Activated CD4-positive, alpha-beta T cell treated with anti-CD3 and anti-CD28 coated beads for 36 hours (primary cell): ENCODE measurements at places on chromosomes 6 and 20.

DNA sequence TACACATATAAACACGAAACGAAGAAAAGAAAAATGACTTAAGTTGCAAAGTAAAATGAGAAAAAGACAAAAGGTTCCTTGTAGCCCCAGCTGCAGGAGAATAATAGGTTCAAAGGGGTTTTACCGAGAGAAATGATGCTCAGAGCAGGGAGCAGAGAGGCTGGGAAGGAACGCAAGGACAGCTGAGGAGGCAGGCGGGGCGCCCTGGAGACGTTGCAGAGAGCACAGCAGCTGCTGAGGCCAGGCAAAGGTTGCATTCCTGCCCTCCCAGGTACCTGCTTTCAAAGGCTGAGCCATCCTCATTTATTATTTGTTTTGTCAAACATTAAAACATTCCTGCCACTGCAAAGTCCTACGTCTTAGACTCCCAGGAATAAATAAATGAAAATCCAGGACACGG is 16.2 kb upstream of the VAPB start:
- no peak for DNase-seq

GRCh38 chr20:4585104-4585753 is 136.5 kb upstream of the PRND start:
- no peak for DNase-seq

DNA sequence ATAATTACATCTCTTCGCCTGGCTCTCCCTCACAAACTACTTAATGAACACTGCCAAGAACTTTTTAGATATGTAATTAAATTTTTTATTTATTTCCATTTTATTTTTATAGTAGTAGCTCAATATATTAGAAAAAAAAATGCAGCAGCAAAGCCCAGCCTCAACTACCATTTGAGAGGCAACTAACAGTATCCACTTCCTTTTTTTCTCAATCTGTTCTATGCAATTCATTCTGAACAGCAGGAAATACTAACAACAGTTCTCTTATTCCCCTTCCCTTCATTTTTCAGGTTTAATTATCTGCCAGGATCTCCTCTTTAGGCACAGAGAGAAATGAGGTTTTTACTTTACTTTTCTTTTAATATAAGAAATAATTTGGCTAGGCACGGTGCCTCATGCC is 112.7 kb downstream of the ZNF217 start:
- DNase-seq = no peak

GRCh38 chr6:170439366-170440361 is 113.4 kb downstream of the PSMB1 start:
- no peak for DNase-seq

DNA sequence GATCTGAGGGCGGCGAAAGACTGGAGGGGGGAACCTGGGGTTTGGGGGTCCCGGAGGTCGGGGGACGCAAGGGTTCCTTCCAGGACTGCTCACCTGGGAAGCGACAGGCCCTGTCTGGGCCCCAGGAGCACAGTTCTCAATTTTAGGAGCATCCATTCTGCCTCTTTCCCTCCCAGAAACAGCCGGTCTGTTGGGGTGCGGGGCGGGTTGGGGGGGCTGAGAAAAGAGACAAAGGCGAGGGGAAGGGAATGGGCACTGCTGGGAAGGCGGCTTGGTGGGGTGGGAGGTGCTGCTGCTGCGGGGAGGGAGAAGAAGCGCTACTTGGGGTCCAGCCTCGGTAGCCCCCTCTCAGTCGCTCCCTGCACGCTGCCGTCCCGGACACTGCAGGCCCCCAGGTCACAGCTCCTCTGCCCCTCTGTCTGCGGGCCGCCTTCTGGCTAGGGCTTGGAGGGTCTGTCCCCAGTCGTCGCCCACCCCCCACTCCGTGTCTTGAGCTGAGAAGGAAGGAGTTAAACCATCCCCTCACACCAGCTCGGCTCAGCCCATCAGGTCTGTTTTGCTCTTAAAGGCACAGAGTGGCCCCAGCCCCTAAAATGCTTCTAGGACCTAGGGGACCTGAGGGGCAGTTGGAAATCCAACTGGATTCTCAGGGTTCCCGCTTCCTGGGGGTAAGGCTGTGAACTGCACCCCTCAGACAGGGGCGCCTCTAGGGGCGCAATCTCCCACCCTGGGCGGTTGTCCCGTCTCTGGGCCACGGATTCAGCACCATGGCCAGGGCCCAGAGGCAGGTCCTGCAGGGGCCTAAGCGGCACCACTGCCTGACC is 690 bp downstream of the GDAP1L1 start:
- DNase-seq = peak; percentile 55

GRCh38 chr20:64044484-64045247 is 4.8 kb downstream of the SOX18 start:
- DNase-seq = no peak
